ENCODE measurements at places on chromosomes 3 and 15.

GRCh38 chr3:154143873-154144272 lies 22.7 kb downstream of the ARHGEF26 start:
- peak; percentile 51 for DNase-seq

DNA sequence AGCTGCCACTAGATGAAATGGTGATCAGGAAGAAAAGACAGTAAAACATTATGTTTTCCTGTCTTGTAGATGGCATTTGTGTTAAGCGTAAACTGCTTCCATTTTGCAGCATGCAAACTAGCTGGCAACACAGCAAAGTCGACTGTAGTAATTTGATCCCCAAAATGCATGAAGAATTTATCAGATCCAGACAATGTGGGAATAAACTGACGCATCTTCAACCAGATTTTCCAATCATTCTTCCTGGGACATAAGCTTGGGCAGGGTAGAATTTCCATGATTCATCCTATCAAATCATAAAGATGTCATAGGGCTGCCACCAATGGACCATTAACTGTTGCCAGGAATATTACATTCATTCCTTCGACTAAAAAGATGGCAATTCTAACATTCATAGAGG lies 260.3 kb downstream of the ERC2 start:
- no peak for DNase-seq

DNA sequence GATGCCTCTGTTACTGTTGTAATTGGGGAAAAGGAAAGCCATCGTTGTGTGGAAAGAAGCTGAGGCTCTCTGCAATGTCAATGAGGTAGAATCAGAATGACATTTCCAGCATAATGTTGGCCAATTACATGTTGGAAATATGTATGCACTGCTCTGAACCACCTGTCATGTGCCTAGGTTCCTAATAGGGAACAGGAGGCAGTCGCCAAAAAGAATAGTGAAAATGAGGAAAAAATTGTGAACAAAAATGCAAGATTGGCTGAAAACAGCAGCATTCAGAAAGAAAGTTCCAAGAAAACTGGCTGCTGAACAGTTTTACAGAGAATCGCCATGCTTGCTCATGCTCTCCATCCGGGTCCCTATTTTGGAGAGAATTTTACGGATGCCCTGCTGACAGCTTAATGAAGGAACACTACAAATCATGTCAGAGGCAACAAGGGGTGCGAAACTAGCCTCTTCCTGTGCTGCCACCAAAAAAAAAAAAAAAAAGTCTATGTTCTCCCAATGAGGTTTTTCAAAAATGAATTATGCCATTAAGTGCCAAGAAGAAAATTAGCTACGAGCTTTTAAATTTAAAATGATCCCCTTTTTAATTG lies 305.9 kb upstream of the ARRDC4 start:
- peak; percentile 17 for DNase-seq

DNA sequence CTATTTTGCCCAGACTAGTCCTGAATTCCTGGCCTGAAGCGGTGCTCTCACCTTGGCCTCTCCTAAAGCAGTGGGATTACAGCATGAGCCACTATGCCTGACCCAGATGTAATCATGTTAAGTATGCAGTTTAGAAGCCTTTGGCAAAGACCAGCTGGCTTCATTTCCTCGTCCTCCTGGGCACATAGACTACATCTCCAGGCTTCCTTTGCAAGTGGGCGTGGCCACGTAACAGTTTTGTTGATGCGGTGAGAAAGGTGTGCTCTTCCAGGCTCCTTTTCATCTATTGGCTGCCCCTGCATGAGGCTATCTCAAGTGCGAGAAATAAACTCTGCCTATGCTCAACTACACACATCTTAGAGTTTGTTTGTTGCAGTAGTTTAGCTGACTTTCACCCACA lies 13.0 kb downstream of the SV2B start:
- DNase-seq, result peak; percentile 72

Measured in GM23338 (cell line).